Stimulated activated CD8-positive, alpha-beta memory T cell treated with anti-CD3 and anti-CD28 coated beads, Interleukin-12 subunit alpha, Interleukin-12 subunit beta, amount 100 ng/mL, for 4 hours (primary cell): ENCODE measurements at places on chromosomes 6 and 20.

DNA sequence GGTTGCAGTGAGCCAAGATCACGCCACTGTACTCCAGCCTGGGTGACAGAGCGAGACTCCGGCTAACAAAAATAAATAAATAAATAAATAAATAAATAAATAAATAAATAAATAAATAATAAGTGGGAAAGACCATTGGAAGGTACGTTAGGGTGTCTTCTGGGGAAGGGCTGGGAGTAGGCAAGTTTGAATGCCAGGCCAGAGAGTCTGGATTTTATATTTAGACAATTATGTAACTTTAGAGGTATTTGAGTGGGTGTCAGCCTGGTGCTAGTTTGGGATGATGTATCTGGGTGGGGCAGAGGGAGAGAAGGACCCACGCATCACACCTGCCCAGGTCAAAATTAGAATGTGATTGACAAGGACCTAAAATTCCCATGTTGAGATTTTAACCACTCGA, 108.5 kb upstream of the PRND start:
- DNase-seq, result no peak

GRCh38 chr6:163539101-163539762, 124.7 kb downstream of the QKI start:
- no peak for DNase-seq

- no peak for DNase-seq
Measured at GRCh38 chr20:63689046-63690002, 7.1 kb upstream of the TNFRSF6B start.

DNA sequence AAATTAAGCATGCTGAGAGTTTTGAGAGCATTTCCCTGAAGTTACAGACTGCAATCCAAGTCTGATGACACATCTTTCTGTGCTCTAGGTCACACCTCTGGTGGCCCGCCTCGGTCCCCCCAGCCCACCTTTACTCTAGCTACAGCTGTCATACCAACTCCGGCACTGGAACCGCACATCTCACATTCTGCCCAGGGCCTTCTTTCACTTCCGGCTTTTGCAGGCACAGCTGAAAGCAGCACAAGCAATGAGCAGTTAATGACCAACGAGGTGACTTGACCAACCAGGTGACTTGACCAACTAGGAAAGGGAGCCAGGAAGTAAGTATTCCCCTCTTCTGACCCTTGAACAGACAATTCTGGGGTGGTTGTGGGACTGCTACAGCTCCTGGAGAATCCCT, 88.6 kb upstream of the MOCS1 start:
- no peak for DNase-seq

DNA sequence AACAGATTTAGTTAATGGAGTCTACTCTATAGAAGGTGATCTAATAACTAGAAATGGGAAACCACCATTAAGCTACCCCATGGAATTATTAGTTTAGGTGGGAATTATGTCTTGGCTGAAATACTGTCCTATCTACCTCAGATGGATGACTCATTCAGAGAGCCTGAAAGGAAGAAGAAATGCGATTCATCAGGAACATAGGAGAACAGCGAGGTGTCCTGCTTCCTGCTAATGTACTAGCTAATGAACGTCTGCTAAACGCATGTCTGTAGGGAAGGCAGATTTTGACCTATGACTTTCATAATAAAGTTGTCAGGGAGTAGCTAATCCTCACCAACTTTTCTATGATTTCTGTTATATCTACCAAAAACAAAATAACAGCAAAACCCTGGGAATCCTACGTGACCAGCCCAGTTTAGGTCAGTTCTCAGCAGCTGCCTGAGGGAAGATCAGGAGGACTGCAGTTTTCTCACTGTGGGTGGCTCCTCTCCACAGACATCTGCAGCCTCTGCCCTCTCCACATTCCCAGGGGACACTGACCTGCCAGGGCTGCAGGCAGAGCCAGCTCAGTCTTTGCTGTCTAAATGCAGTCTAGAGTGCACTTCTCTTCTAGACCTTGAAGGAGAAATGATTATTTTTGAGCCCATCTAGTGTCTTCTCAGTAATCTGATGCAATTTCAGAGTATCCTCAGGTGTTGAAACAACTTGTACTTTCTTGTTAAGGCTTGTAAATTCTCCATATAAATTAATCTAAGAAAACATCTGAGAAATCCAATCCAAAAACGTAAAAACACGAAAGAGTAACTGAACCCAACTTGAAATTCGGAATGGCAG, 18.1 kb upstream of the SFT2D1 start:
- DNase-seq, result no peak

- no peak for DNase-seq
Measured at GRCh38 chr6:56347526-56347925, 100.1 kb upstream of the COL21A1 start.

GRCh38 chr6:148530976-148531375, 188.3 kb downstream of the SASH1 start:
- no peak for DNase-seq

DNA sequence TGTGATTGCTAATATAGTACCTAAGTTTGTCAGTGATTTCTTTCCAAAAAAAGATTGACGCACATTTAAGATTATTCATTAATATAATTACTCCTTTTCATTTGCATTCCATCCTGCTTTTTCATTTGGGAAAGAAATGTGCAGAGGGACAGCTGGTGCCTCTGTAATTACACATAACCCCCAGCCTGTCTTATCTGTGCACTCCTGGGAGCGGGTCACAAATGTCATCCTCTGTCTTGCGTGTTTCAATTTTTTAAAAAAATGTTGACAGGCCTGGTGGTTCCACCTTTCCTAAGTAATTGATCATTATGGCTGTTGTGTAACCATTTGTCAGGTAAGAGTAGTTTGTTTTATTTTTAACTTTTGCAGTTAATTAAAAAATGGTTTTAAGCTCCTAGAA, 92.7 kb downstream of the SLX4IP start:
- DNase-seq, result no peak

- no peak for DNase-seq
Measured at GRCh38 chr6:37607944-37608343, 89.7 kb downstream of the MDGA1 start.

- no peak for DNase-seq
Measured at GRCh38 chr6:7813704-7814103, 87.8 kb downstream of the BMP6 start.

DNA sequence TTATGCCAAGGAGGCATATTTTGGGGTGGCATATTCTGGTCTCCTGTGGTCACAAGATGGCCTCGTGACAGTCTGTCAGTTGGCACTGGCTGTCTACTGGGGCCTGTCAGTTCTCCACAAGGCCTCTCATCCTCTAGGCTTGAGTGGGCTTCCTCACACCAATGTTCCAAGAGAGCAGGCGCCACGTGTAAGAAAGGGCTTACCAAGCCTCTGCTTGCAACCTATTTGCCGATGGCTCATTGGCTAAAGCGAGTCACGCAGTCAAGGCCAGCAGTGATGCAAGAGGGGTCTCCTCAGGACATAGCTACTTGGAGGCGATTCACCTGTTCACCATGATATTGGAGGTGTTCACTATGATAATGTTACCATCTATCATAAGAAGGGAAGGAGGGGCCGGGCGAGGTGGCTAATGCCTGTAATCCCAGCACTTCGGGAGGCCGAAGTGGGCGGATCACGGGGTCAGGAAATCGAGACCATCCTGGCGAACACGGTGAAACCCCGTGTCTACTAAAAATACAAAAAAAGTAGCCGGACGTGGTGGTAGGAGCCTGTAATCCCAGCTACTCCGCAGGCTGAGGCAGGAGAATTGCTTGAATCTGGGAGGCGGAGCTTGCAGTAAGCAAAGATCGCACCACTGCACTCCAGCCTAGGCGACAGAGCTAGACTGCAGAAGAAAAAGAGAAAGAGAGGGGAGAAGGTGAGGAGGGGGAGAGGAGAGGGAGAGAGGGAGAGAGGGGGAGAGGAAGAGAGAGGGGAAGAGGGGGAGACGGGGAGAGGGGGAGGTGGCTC, 35.3 kb downstream of the C6orf52 start:
- no peak for DNase-seq

DNA sequence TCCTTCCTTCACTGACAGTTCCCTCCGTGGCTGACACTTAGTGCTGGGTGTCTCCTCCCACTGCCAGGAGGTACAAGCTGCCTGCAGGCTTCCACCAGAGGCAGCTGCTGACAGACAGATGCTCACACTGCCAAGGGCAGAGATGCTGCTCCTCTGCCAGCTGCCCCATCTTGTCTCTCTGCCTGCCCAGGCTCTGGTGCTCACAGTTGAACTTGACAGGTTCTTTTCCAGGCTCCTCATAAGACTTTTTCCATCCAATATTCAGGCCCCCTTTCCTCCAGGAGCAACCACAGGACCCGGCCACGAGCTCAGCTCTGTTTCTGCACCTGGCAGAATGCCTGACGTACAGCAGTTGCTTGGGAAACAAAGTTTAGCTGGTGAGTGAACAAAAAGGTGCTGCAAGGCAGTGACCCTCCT, 79.8 kb downstream of the PSMB1 start:
- no peak for DNase-seq

DNA sequence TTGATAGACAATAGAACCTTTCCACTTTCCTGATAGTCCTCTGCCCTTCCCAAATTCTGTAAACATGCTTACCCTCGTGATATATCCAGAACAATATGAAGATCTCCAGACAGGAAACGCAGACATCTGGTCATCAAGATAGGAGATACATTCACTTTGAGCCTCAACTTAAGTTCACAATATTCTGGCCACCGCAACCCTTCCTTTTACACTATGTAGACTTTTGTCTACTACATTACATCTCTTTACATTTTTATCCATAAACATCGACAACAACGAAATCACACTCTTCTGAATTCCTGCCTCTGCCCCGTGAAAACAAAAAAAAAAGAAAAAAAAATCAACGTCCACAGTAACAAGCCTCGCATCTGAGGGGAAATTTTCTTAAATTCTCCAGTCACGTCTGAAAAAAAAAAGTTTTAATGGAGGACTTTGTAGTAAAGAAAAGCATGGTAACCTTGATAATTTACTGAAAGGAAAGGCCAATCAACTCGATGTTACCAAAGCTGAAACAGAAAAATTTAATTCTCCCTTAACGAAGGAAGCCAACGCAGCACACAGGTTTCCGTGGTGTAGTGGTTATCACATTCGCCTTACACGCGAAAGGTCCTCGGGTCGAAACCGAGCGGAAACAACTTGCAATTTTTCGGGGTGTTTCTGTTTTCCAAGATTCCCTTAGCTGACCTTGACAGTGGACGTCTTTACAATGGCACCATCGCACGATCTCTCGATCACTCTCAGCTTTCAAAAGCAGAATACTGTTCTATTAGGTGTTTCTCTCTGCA, 21.8 kb downstream of the POM121L2 start:
- DNase-seq, result no peak

DNA sequence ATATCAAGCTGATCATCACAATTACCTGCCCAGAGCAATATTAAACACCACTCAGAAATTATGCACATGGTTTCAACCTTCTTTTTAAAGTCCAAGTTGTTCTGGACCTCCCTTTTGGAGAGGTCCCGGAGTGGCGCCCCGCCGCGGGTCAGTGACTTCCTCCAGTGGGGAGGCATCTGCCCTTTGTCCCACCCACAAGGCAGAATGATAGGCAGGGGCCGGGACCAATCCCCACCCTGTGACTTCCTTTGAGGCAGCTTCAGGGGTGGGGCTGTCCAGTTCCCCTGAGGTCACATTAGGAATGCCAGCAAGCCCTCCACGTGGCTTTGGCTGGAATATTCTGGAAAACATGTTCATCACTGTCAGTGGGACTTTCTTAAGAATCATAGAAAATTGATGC, 207.0 kb downstream of the ANKRD60 start:
- no peak for DNase-seq

- DNase-seq, result no peak
Measured at GRCh38 chr6:154218301-154218700, 138.3 kb downstream of the IPCEF1 start.

DNA sequence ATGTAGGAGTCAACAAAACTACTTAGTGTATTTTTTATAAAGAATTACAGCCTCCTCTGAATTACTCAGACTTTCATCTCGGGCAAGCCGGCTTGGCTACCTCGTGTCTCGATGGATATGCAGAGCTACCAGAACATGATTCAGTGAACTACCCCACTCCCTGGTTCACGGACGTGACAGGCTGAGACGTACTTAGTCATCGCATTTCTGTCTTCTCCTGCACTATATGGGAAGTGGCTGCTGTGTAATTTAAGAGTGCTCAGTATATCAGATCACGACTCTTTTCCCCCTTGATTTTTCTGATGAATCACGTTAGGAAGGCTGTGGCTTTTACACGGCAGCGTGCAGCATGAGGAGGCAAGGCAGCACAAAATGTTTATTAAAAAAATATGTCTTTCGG, 302.7 kb upstream of the ZFP64 start:
- peak; percentile 20 for DNase-seq

GRCh38 chr20:44990425-44990824, 24.1 kb downstream of the STK4 start:
- no peak for DNase-seq

- no peak for DNase-seq
Measured at GRCh38 chr6:113862112-113862511, 5.0 kb downstream of the MARCKS start.

DNA sequence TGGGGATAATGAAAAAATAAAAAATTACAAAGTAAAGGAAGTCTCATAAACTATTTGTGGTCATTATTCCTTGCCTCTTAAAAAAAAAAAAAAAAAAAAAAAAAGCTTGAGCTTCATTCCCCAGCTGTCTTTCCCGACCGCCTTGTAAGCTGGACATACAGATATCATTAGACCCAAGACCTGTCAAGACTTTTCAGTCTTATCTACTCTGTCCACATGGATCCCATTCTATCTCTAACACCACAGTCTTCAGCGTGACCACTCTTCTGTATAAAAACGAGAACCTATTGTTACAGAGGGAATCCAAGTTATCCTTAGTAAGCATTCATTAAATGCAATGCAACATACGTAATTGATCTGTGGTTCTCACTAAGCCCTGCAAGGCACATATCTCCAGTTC, 423.5 kb downstream of the MEI4 start:
- DNase-seq, result no peak

GRCh38 chr20:33318096-33318429, 35.0 kb downstream of the BPIFB1 start:
- no peak for DNase-seq

GRCh38 chr6:110550353-110550752, 73.9 kb upstream of the SLC22A16 start:
- DNase-seq, result no peak

GRCh38 chr20:2748551-2749342, 51.7 kb downstream of the CPXM1 start:
- DNase-seq, result no peak

- no peak for DNase-seq
Measured at GRCh38 chr20:4086771-4087687, 71.7 kb upstream of the RNF24 start.

- no peak for DNase-seq
Measured at GRCh38 chr6:10460096-10460495, 45.2 kb upstream of the TFAP2A start.

DNA sequence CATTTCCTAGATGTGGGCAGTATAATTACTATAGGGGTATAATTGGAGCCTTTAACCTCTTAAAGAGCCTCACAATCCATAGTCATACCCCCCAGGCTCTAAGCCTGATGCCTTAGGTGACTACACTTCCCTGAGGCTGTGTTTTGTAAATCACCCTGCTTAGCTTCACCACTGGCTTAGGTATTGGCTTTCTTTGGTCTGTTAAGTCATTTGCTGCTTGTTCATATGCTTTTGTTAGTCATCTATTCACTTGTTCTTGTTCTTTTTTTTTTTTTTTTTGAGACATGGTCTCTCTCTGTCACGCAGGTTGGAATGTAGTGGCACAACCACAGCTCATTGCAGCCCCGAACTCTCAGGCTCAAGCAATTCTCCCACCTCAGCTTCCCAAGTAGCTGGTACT, 26.7 kb downstream of the KAT14 start:
- DNase-seq, result no peak
